NCI-H2029 treated with DMSO at 0.1 percent for 48 hours (cell line): ENCODE measurements at places on chromosomes 7 and 10.

GRCh38 chr7:121575194-121575765, 179.2 kb upstream of the FAM3C start:
- no peak for DNase-seq

DNA sequence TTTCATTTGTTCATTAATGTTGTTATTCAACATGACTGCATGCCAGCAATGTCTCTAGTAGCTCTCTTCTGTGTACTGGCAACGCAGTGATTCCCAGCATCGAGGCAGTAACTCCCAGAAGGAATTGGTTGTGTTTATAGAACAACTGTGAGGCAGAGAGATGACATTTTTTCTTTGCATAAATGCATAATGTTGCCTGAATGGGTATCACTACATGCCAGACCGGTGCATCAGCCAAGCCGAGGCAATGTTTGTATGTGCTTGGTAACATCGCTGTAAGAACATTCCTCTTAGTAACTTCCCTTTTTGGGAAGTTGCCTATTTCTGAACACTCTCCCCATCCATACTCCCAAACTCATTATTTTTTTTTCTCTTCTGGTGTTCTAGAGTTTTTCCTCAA, 182.9 kb downstream of the HTR7 start:
- DNase-seq = no peak

GRCh38 chr7:55144333-55145317, 125.8 kb downstream of the EGFR start:
- no peak for DNase-seq

- DNase-seq = no peak
These were observed 39.0 kb downstream of the VSTM4 start for GRCh38 chr10:49076319-49076718.

DNA sequence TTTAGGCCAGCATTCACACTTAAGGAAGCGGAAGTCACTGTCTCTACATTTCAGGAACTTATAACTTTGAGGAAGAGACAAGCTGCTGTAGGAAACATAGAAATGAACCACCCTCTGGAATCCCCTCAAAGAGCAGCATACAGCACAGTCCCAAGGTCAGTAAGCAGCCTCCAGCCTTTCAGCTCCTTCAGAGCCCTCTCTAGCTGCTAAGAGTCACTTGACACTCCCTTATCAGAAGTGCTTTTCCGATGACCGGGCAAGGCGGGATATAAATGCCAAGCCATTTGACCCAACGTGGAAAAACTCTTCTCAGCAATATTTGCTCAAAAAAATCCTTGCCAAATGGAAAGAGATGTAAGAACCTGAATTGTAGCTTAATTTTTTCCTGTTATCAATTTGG, 1284.3 kb downstream of the XPNPEP1 start:
- no peak for DNase-seq

DNA sequence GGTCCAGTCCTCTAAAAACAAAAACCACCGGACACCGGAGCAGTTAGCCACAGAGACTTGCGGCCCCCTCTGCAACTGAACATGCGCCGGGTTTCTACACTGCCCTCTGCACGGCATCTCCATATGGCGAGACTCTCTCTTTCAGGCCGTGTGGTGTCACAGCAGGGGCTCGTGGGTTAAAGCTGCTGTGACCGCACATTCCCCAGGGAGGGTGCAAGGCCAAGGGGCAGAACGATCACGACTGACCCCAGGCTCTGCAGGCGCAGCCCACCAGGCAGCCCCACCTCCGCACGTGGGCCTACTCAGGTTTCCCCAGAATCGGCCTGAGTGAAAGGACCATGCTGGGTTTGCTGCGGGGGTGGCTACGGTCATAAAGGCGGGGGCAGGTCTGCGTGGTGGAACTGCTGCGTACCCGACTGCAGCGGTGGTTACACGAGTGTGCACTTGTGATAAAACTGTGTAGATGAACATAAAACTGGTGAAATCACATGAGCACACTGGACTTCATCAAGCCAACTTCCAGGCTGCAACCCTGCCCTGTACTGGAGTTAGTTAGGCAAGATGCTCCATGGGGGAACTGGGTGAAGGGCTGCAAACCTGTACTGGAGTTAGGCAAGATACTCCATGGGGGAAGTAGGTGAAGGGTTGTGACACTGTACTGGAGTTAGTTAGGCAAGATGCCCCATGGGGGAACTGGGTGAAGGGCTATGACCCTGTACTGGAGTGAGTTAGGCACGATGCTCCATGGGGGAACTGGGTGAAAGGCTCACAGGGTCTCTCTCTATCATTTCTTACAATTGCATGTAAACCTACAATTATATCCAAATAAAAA, 81.4 kb upstream of the PPP2R2D start:
- DNase-seq = no peak

DNA sequence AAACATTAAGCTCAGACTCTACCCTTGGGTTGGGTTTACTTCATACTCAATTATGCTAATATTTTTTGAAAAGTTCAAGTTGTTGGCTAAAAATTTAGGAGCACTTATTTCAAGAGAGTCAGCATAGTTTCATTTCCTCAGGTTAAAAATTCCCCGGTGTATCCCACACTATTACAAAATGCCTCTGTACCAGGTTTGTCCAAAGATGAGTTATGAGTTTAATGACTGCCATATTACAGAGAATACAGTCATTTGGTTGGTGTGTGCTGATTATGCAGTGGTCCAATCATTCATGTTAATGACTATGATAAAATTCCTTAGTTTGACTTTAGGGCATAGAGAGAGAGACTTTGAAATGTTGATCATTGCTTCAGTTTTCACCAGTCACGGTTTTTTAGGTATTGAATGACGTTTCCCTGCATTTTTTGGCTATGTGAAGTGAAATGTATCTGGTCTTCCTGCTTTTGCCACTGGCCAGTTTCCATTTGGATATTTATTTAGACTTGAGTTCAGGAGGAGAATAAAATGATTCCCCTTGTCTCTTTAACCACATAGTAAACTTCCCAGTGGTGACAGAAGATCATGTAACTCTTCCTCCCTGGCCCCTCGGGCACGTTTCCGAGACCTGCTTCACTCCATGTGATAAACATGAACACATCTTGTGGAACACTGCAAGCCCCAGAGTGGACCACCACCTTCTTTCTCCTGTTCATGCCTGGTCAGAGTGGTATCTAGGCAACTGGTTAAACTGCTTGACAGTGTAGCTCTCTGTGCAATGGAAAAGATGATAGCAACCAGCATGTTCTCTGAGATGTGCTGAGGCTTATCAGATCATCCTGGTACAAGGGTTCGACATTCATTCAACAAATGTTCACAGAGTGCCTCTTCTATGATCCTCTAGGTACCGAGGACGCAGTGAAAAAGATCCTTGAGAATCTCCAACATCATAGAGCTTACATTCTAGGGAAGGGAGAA, 153.6 kb downstream of the CACNB2 start:
- DNase-seq = no peak

DNA sequence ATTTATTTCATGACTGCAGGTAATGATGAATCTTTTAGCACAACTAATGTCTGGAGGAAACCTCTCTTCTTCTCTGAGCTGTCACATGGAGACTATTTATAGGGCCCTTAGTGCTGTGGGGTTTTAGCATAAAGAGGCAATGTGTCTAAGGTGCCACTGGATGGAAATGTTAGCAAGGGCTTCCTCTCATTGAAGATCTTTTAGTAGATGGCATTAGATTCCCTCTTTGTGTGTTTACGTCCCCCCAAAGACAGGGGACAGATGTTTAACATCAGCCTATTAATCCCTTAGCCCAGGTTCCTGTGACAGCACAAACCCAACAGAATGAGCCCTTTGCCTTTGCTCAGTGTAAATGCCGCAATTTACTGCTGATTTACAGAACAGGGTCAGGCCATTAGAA, 208.6 kb downstream of the SKAP2 start:
- no peak for DNase-seq

DNA sequence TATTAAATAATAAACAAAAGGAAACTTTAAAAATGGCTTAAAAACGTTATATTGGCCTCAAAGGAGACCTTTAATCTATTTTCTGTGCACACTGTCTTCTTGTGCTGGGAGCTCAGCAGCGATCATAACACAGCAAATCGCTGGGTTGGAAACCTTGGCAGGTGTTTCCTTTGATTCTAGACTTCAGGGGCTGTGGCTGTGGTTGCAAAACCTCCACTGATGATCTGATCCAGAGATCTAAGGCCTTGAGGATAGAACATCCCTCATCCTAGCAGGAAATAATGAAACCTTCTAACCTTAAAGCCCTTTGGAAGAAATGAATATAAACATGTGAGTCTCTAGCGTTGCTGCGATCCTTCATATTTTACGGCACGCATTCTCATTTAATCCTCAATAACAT, 29.8 kb downstream of the CDHR3 start:
- DNase-seq = no peak

DNA sequence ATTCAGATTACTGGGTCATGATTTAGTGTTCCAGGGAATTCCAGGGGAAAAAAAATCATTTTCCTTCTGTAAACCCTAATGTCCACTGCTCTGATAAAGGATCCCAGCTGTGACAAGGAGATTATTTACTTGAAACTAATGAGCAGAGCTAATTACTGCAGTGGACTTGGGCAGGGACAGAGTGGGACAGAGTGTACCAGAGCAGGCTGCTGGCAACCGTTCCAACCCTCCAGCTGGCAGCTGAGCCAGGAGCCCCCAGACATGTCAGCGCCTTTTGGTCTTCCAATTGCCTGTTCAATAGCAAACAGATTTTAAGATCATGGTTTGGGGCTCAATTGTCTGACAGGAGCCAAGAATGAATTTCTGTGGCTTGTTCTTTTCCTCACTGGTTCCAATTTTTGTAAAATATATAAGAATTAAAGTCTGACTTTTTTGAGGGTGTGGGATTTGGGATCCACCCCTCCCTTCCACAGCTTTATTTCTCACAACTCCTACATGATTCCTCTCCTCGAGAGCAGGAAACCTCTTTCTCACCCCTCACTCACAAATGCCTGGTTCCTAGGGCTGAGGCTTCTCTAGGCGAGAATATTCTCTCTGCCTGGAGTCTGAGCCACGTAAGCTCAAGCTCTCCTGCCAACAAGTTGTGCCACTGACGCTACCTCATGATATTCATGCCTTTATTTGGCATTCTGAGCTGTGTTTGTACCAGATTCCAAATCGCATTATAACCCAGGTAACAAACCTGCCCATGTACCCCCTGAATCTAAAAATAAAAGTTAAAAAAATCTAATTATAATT, 20.6 kb upstream of the FAM180A start:
- DNase-seq = no peak

GRCh38 chr10:3882855-3883254, 97.8 kb upstream of the KLF6 start:
- no peak for DNase-seq

DNA sequence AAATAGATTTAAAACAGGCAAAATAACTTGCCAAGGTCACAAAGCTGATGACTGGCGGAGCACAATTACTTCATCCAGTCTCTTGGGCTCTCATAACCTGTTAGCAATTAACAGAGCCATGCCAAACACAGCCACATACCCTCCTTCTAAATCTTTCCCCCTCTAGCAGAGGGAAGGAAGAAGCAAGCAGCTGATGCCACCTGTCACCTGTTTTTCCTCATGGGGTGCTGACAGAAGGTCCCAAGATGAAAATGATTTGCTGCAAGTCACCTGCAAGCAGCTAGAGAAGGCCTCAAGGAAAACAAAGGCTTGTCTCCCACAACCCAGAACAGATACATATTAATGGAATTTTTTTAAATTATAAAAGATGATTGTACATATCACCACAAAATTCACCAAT, 117.8 kb downstream of the GFRA1 start:
- no peak for DNase-seq
